ENCODE measurements at places on chromosomes 7 and 10.

GRCh38 chr7:69426705-69427104 lies 171.6 kb upstream of the AUTS2 start:
- DNase-seq: no peak

GRCh38 chr10:43427166-43427825 lies 9.6 kb upstream of the ZNF487 start:
- DNase-seq: peak; percentile 43

DNA sequence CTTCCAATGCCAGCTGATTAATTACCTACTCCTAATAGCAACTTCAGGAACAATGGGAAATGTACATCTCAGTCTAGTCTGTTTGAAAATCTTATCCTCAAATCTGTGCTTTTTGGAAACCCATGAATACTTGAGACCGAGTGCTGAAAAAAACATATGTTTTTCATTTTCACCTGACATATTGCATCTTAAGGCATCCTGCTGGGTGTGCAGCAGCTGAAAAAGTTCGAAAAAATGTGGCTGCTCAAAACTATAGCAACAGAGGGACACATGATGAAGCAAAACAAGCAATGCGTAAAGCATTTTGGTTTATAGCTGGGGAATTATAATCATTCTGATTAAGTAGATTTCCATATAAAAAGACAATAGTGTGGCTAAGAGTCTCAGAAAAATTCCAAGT lies 218.0 kb downstream of the CREB5 start:
- no peak for DNase-seq

GRCh38 chr7:86477343-86477935 lies 166.3 kb upstream of the GRM3 start:
- DNase-seq: no peak

DNA sequence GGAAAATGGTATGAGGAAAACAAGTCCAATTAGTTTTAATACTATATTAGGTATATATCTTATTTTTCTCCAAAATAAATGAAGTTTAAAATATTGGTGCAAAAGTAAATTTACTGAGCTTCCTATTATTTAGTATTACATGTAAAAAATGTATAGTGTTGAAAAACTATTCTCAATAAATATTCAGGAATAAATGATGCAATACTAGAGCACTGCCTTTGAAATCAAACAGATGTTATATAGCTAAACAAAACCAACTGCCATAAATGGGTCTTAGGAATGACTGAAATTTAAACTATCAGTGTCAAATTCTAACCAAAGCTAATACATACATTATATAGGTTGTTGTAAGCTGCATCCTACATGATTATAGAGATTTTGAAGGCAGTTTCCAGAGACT lies 1434.0 kb upstream of the LRRTM3 start:
- DNase-seq: no peak

DNA sequence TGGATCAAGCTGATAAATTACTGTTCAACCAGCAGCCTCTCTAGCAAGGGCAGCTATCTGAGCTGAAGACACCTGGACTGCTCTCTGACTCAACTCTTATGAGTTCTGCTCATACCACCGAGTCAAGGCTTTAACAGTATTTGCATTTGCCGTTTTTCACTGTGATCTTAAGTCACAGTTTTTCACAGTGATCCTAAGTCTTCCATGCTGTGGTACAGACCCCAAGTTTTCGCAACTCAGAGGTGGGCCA lies 31.3 kb downstream of the PIP4K2A start:
- DNase-seq: no peak

DNA sequence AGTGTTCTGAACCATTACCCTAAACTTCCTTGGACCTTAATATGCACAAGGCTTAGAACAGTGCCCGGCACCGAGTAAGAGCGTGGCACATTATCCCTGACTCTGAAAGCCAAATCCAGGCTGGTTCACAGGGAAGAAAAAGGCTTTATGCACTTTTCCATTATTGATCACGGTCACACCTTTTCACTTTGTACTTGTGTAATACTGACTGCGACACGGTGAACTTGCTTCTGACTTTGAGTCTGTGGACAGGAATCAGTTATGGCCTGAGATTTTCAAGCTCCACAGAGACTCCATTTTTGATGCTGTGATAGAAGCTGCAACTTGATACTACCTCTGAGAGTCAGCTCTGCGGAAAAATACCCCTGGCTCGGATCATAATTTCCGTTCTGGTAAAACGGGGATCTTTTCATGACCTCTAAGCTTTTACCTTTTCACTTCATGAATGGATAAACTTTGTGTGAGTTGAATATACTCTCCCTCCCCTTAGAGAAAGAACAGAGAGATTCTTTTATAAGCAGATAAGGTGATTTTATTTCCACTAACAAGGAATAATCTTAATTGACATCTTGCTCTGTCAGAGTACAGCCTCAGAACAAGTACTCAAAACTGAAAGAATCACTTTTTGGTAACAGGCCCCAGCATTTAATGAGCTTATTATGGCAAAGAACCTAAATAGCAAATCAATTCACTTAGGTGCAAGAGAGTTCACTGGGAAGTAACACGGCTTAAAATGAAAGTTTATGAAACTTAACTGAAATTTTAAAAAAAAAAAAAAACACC lies 88.8 kb downstream of the ELMO1 start:
- DNase-seq: no peak

- no peak for DNase-seq
These were observed 233.3 kb upstream of the CACNA2D1 start for GRCh38 chr7:82676777-82677463.

DNA sequence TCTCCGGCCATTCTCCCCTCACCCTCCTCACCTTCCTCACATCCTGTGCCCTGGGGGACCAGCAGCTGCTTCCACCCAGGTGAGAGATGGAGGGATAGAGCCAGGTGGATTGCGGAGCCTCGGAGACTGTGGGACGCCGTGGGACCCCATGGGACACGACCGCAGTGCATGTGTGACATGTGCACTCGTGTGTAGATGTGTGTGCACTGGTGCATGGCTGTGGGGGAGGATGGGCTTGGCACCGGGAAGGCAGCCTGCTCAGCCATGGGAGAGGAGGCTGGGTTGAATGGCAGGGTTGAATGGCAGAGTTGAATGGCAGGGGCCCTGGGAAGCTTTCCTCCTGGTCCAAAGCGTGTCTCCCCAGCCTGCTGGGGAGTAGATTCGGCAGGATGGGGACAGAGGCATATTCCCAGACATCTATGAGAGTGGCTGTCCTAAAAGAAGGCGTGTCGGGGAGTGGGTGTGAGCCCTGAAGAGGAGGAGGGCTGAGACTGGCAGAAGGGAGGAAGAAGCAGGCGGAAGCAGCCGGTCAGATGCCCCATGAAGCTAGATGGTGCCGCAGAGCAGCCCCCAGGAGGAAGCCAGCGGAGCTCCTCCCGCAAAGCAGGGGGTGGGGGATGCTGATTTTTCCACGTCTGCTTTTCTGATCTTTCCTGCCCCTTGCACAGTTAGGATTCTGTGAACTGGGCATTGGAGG lies 815 bp downstream of the GIMAP8 start:
- no peak for DNase-seq
